ENCODE measurements at places on chromosomes 5 and 9.
A peak's percentile ranks its signal among the peaks of the same experiment; 100 is the strongest.

- DNase-seq = no peak
These were observed 18.7 kb downstream of the PRUNE2 start for GRCh38 chr9:76887003-76887821.

DNA sequence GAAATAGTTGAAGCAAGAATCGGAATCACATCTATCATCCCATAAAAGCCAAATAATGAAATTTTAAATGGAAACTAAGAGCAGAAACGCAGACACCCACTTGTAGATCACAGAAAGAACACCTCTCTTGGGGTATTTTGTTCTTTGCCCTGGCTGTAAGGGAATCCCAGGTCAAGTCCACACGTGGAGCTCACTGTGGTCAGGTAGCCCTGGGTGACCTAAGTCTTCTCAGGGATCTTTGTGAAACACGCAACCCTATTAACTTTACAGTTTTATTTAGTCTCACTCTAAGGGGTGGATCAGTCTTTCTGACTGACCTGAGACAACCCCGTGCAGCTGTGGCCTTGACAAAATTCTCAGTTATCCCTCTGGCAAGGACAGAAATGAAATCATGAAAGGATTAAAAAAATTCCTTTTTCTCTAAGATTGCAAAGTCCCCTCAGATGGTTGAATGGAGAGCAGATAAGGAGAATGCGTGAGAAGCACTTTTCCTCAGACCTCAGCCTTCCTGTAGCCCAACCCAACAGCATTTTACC, 111.6 kb downstream of the NREP start:
- no peak for DNase-seq

DNA sequence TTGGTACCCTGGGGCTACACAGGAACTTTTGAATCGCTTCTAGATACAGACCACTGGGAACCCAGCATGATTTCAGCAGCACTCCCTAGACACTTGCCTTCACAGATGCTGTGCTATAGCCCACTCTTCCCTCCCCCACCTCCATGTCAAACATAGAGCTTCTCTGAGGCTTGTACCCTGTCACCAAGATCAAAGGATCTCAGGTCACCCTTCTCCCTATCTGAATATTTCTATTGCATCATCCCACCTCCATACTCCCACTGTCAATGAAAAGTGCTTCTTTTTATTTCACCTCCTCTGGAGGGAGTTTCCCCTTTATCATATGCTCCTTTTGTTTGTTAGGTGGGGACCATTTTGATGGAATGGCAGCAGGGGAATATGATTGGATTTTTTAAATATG, 29.2 kb upstream of the PHF24 start:
- DNase-seq = no peak

GRCh38 chr5:137279521-137280231, 219.4 kb downstream of the SPOCK1 start:
- no peak for DNase-seq

GRCh38 chr9:28774433-28775235, 1201.4 kb upstream of the C9orf72 start:
- DNase-seq = peak; percentile 16

DNA sequence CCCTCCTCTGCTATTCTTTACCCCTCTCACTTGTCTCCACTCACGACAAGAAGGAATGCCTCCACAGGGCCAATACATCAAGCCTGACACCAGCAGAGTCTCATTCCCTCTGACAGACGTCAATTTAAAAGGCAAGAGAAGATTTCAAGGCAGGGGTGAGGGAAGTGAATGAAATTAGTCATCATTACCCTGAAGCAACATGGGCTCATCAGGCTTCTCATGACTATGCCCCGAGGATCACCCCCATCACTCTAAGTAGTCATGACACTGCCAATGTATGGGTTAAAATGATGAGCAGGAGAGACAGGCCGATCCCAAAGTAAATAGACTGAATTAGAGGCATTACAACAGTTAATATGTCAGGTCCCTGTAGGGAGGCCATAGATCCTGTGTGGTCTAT, 504.4 kb downstream of the TLE4 start:
- no peak for DNase-seq

- no peak for DNase-seq
These were observed 13.7 kb upstream of the PAIP1 start for GRCh38 chr5:43570450-43571158.

DNA sequence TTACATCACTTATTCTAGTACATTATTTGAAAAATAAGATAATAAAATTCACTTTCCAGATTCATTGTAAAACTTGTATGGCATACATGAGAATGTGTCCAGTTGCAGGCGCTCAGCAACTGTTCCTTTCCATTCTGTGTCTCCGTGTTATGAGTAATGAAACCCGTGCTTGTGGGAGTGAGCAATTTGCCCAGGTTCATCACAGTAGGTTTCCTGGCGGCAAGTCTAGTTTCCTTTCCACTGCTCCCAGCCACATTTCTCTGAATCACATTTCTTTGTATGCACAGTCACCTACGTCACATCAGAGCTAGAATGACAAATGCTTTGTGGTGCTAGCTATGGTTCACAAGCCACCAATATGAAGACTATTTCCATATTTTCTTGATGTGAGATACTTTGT, 39.9 kb downstream of the MOCS2 start:
- DNase-seq = no peak

DNA sequence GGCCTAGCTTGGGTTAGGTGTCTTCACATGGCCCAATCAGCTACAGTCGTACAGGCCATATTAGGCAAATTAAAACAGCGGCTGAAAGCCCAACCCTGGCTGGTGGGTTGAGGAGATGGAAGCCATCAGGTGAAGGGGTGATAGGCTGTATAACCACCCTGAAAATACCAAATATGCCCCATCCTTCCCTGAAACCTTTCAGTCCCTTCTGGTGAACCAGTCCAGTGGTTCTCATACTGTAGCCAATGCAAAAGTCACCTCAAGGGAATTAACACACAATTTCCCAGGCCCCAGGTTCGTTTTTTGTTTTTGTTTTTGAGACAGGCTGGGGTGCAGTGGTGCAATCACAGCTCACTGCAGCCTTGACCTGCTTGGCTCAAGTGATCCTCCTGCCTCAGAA, 19.8 kb upstream of the KCNV2 start:
- DNase-seq = no peak

- no peak for DNase-seq
These were observed 99.3 kb upstream of the HCN1 start for GRCh38 chr5:45795458-45795857.

GRCh38 chr5:102760815-102761214, 5.7 kb downstream of the PAM start:
- DNase-seq = no peak

DNA sequence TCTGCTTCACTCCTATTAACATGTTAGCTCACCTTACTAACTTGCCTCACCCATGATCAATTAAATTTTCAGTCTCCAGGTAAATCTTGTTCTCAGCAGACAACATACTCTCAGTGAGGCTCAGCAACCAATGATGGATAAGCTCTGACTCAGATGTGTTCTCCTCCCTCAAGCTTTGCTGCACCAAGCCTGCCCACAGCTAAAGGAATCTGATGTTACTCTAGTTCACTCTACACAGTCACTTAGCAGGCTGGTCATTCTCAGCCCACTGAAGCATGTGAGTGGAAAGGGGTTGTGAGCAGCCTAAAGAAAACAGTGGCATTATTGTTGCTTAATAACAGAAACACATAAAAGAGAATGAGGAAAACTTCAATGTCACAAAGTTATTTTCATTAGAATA, 37.3 kb upstream of the CTNND2 start:
- no peak for DNase-seq

DNA sequence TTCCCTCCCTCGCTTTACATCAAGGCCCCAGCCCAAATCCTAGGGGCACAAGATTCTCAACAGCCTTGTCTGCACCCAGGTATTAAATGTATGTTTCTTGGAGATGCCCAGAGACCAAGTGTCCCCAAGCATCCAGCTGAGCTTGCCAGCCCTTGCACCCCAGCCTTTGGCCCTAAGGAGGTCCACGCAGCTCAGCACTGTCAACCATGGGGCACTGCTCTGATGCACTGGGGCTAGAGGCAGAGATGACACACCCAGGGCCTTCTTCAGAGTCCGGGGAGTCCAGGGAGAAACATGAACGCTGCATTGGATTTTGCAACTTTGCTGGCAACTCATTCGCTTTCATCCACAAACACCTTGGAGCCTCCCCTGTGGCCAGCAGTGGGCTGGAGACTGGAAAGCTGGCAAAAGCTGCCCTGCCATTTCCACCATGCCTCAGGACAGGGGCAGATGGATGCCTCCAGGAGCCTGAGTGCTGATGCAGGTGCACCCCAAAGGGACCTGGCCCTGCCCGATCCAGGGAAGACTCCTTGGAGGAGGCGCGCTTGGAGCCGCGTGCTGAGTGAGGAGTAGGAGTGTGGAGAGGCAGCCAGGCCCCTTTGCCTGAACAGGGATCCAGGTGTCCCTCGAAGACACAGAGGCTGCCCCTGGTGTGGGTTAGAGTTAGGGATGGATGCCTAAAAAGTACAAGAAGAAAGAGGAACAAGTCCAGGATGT, 19.3 kb downstream of the PAEP start:
- DNase-seq = no peak

DNA sequence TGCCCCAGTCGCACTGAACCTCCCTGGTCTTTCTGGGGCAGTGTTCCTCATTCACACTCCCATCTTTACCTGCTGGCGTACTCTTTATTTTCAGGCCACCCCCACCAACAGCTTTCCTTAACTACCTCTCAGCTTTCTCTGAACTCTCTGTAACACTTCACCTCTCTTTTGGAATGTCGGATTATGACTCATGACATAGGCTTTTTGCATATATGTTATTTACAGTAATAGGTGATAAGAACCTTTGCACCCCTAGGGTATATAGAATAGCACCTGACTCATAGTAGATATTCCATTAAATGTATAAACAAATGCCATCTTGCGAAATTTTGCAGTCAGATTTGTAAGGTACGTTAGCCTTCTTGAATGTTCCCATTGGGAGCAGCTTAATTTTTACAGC, 52.9 kb upstream of the MIER3 start:
- DNase-seq = no peak

GRCh38 chr5:95948631-95949030, 13.0 kb downstream of the ELL2 start:
- DNase-seq = no peak

GRCh38 chr5:50832657-50833284, 166.3 kb downstream of the PARP8 start:
- no peak for DNase-seq

- no peak for DNase-seq
These were observed 40.4 kb upstream of the FLT4 start for GRCh38 chr5:180689775-180690174.

DNA sequence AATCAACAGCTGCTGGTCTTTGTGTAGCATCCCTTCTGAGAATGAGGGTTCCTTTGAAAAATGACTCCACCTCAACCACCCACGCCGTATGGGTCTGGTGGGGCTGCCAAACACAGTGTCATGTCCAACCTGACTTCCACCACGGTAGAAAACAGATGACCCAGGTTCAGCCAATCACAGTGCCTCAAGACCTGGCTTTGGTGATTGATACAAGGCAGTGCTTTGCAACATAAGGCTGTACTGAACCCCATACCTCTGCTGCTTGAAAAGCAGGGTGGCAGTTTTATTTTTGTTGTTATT, 11.5 kb upstream of the TGFBR1 start:
- no peak for DNase-seq

DNA sequence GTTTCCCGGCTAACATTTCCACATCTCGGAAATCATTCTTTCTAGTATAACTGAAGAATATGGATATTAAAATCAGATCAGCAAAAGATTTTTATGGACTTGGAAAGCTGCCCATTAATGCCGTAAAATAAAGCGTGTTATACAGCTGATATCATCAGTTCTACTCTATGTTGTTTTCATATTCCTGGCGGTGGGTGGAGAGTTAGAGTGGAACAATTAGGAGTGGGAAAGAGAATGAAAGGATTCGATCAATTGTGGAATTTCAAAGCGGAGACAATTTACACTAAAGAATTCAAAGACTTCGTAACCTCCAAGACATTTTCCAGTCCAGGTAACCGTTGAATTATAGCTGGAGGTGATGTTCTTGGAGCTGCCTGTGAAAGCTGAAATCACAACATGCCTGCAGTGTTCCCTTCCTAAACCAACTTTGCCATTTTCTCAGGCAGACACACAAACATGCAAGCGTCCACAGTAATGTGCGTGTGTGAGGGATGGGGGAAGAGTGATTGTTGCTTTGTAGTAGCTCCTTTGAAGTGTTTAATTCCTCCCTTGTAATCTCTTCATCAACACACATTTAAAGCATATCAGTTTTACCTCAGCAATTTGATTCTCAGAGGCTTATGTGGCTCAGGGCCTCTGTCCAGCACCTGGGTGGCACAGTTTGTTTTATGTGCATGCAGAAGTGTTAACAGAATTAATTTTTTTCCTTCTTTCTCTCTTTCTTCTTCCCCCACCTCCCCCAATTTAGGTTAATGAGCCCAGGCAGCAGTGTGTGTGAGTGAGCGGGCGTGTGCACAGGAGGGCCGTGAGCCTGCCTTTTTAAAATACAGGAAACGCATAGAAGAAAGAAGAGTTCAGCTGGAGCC, 544.1 kb downstream of the RAB3C start:
- DNase-seq = no peak

DNA sequence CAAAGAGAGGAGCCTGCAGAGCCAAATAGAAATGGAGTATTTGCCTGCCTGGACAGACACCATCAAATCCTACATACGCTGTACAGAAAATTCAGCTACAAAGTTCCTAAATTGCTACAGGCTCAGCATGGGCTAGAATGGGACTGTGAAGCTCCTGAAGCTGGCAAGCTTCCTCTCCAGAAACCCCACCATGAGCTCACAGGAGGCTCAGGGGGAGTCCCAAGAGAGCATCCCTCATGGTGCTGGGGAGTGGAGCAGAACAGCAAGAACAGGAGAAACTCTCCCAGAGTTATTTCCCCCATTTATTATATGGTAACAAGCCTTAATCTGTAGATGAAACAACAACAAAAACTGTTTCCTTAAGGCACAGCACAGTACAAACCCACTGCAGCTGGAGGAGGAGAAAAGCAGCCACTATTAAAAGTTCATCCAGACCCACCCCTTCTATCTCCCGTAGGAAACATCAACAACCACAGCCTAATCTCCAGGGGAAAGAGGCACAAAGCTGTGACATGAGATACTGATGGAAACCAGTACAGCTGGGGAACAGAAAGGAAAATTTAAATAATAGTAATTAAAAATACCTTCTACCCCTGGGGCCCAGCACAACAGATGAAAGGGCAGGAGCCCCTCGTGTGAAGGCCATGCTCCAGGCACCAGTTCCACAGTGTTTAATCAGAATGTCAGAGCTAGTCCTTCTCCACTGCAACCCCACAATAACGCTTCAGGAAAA, 548.5 kb downstream of the MTRR start:
- DNase-seq = no peak

- DNase-seq = no peak
These were observed at the start of gene HSPB3 for GRCh38 chr5:54455413-54456157. TSS of gene HSPB3 (plus strand) at chr5:54455699. CDS start at chr5:54455790, 91 bp downstream.
